Activated CD4-positive, alpha-beta T cell treated with anti-CD3 and anti-CD28 coated beads for 36 hours (primary cell): ENCODE measurements at places on chromosomes 3 and 15. TPM values are rescaled to one million over a fixed set of nuclear protein-coding genes. Genes with fewer than 3 reads are reported as not detected.

MRPL47 gene
- total RNA-seq: 49.8 TPM

WNT5A gene
- not detected for total RNA-seq

TRPM1 gene
- not detected for total RNA-seq

FMN1 gene
- total RNA-seq: 0.21 TPM

ADAMTS9 gene
- total RNA-seq: not detected

PRTG gene
- not detected for total RNA-seq

FAM240A gene
- not detected for total RNA-seq

FYCO1 gene
- 10.6 TPM for total RNA-seq

ZNF80 gene
- 0.23 TPM for total RNA-seq

WDR93 gene
- total RNA-seq: not detected

- H3K4me3 ChIP-seq: peak overlapping the region; percentile 89
- H3K36me3 ChIP-seq: peaks cover 21% of the 10 kb centered on the region
- H3K27ac ChIP-seq: peak overlapping the region; percentile 99
- no peaks in the 10 kb centered on the region for H3K27me3 ChIP-seq
Measured at GRCh38 chr3:119240101-119240590, 532 bp downstream of the B4GALT4 start.

- DNase-seq: no peak
- H3K27ac ChIP-seq: no peak overlapping the region
- peaks cover 32% of the 10 kb centered on the region for H3K4me1 ChIP-seq
- no peaks in the 10 kb centered on the region for H3K27me3 ChIP-seq
- no peak overlapping the region for H3K4me3 ChIP-seq
Measured at GRCh38 chr3:102060814-102061213, 211.5 kb downstream of the NFKBIZ start.

DNA sequence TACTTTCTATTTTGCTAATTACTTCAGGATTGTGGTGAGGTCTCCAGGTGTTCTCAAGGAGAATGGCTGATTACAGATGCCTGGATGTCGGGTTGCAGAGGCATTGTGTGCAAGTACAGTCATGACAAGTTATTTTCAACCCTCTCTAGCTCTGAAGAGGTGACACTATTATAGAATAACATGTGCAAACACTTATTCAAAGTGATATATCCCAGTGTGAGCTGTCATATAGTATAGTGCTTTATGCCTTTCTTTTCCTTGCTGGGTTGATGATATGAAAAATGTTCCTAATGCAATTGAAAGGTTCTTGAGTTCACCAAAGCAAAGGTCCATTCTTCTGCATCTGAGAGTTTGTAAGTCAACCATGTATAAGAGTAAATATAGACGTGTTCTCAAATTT is 167.2 kb downstream of the SPATA16 start:
- no peak overlapping the region for H3K4me3 ChIP-seq
- H3K27me3 ChIP-seq: no peaks in the 10 kb centered on the region
- H3K27ac ChIP-seq: no peak overlapping the region
- no peaks in the 10 kb centered on the region for H3K36me3 ChIP-seq

GRCh38 chr3:105394177-105394576 is 27.5 kb downstream of the ALCAM start:
- no peak for DNase-seq
- H3K27me3 ChIP-seq: peaks cover 6% of the 10 kb centered on the region
- no peak overlapping the region for H3K27ac ChIP-seq
- no peaks in the 10 kb centered on the region for H3K4me1 ChIP-seq
- no peaks in the 10 kb centered on the region for H3K36me3 ChIP-seq

- DNase-seq: no peak
- no peak overlapping the region for H3K4me3 ChIP-seq
- H3K36me3 ChIP-seq: no peaks in the 10 kb centered on the region
- peaks cover under 1% of the 10 kb centered on the region for H3K4me1 ChIP-seq
- no peak overlapping the region for H3K27ac ChIP-seq
- H3K27me3 ChIP-seq: no peaks in the 10 kb centered on the region
Measured at GRCh38 chr3:17847156-17847555, 104.7 kb upstream of the TBC1D5 start.

DNA sequence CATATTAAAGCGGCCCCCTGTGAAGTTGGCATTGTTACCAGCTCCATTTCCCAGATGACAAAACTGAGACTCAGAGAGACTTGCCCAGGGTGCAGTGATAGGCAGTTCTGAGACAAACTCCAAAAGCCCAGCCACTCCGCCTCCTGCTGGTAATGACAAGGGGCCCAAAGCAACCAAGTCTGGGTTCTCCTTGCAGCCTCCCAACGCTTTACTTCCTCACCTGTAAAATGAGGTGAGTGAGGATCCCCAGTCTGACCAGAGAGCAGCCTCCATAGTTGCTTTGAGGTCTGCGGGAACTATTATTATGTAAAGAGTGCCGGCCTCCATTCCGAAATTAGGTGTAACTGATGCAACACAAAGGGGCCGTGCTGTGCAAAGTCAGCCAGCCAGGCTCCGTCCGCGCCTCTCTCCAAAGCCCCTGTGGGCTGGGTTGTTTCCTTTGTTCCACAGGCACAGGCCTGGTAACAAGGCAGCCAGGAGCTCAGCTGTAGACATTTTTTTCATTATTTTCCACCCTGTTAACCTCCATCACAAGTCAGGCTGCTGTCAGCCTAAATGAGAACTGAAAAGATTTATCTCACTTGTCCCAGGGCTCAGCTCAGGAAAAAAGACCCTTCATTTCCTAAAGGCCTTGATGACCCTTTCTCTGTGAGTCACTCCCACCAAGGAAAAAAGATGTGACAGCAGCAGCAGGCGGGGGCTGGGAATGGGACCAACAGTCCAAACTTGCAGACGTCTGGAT is 139.1 kb upstream of the RAD18 start:
- no peak overlapping the region for H3K27ac ChIP-seq
- H3K4me1 ChIP-seq: no peaks in the 10 kb centered on the region
- no peak overlapping the region for H3K4me3 ChIP-seq
- no peaks in the 10 kb centered on the region for H3K36me3 ChIP-seq
- no peaks in the 10 kb centered on the region for H3K27me3 ChIP-seq
- no peak for DNase-seq

GRCh38 chr3:4809922-4810321 is 169.3 kb upstream of the BHLHE40 start:
- no peak overlapping the region for H3K4me3 ChIP-seq
- DNase-seq: peak; percentile 21
- no peak overlapping the region for H3K27ac ChIP-seq
- H3K27me3 ChIP-seq: no peaks in the 10 kb centered on the region
- peaks cover 35% of the 10 kb centered on the region for H3K4me1 ChIP-seq

DNA sequence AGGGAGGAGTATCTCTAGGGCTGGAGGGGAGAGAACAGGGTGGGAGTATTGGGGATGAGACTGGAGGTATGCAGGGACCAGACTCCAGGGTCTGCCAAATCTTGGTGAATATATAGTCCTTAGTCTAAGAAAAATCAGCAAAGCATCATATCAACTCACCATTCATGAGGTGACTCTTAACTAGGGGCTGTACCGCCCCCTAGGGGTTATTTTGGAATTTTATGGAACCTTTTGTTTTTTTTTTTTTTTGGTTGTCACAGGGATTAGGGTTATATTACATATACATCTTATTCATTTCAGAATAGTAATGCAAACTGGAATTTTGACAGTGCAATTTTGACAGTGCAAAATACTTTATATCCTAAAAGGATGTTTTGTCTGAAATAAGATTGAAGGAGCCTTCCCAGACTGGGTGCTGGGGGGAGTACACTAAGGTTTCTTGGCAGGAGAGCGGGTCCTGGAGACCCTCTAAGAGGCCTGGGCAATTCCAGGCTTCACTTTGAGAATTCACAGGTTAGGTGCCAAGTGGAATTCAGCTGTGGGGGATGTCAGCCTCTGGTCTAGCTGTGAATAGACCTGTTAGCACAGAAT is 7.5 kb downstream of the CMTM7 start:
- peaks cover 72% of the 10 kb centered on the region for H3K4me1 ChIP-seq
- DNase-seq: peak; percentile 53
- H3K27ac ChIP-seq: peak overlapping the region; percentile 37
- peaks cover 11% of the 10 kb centered on the region for H3K36me3 ChIP-seq
- no peaks in the 10 kb centered on the region for H3K27me3 ChIP-seq

- no peak overlapping the region for H3K4me3 ChIP-seq
- peaks cover 28% of the 10 kb centered on the region for H3K27me3 ChIP-seq
- no peak for DNase-seq
- H3K27ac ChIP-seq: no peak overlapping the region
Measured at GRCh38 chr15:90654233-90655136, 62.7 kb upstream of the BLM start.

GRCh38 chr3:152299249-152299976 is 30.7 kb downstream of the MBNL1 start:
- no peaks in the 10 kb centered on the region for H3K27me3 ChIP-seq
- peaks cover 79% of the 10 kb centered on the region for H3K4me1 ChIP-seq
- peak; percentile 35 for DNase-seq
- H3K36me3 ChIP-seq: peaks cover 36% of the 10 kb centered on the region
- peak overlapping the region; percentile 79 for H3K27ac ChIP-seq
- peak overlapping the region; percentile 69 for H3K4me3 ChIP-seq

DNA sequence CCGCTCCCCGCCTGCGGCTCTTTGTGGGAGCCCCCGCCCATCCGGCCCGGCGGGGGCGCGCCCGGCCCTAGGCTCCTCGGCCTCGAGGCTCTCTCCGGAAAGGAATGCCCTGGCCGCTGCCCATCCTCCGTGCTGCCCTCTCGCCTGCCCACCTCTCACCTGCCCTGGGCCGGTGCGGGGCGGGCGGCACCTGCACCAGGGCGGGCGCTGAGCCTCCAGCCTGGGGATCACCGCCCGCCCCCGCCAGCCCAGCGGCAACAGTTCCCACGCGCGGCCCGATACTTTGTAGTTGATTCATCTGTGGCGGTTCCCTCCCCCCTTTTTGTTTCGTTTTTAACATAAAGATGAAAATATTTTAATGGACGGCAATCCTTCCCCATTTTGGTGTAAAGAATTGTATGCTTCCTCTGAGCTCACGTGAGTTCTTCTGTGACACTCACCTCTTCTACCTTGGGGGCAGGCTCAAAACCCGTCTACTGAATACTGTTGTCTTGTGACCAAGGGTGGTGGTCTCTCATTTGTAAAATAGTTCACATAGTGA is 1.9 kb downstream of the KLF13 start:
- H3K27ac ChIP-seq: peak overlapping the region; percentile 94
- peak overlapping the region; percentile 97 for H3K4me3 ChIP-seq
- H3K27me3 ChIP-seq: no peaks in the 10 kb centered on the region
- peak; percentile 92 for DNase-seq

DNA sequence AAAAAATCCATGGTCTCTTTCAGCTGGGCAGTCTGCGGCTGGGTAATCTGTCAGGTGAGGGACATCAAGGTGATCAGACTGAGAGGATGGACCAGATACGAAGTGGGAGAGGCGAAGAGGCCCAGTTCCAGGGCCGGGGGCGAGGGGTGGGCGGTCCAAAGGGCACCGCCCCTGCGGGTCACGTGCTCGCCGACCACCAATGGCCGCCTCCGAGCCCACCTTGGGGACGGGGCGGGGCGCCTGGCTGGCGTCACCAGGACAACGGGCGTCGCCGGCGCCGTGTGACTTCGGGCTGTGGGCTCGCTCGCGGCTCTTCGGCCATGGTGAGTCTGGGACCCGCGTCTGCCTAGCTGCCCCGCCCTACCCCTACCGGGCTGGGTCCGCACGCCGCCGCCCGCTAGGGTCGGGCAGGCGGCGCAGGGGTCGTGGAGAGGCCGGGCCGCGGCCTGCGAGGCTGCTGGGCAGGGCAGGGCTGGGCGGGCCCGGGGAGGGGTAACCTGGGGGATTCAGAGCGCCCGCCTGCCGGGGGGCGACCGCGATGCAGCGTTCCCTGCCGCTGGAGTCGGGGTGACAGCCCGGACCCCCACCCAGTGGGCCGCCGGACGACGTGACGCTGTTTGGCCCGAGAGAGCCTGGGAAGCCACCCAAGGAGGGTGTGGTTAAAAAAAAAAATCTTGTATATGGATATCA is at the start of gene FBXL2:
Gene FBXL2, plus strand, starts transcription at position 250 of the 690 bp plus-strand sequence. Its CDS starts 71 bp downstream, at position 321.
- peak; percentile 57 for DNase-seq
- peak within 1 kb of the TSS; percentile 46 for H3K4me3 ChIP-seq
- H3K27ac ChIP-seq: no peak within 1 kb of the TSS
- H3K4me1 ChIP-seq: peaks cover 5% of the 10 kb centered on the region
- H3K27me3 ChIP-seq: peaks cover 27% of the 10 kb centered on the region

- H3K27ac ChIP-seq: no peak overlapping the region
- no peaks in the 10 kb centered on the region for H3K27me3 ChIP-seq
- peaks cover 29% of the 10 kb centered on the region for H3K36me3 ChIP-seq
- H3K4me1 ChIP-seq: no peaks in the 10 kb centered on the region
Measured at GRCh38 chr15:84804005-84804900, 12.9 kb upstream of the ALPK3 start.

DNA sequence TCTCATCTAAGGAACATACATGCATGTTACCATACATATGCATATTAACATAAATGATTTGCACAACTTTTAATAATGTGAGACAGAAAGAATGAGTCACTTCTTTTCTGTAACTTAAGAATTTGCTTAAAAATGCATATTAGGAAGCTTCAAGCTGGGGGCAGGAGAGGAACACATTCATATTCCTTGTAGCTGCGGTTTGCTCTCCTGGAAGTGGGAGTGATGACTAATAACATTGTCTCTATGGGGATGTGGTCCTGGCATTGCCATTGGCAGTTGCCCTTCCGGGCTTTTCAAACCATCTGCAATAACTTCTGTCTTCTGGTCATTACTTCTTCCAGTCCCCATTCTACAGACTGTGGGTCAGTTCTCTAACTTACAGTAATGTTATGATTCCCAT is 15.6 kb downstream of the CHST2 start:
- peaks cover 17% of the 10 kb centered on the region for H3K4me1 ChIP-seq
- no peaks in the 10 kb centered on the region for H3K27me3 ChIP-seq
- H3K4me3 ChIP-seq: no peak overlapping the region
- H3K27ac ChIP-seq: no peak overlapping the region
- no peak for DNase-seq
- H3K36me3 ChIP-seq: no peaks in the 10 kb centered on the region

GRCh38 chr3:128283421-128283820 is 130.1 kb downstream of the EEFSEC start:
- H3K36me3 ChIP-seq: peaks cover 17% of the 10 kb centered on the region
- no peak for DNase-seq
- no peak overlapping the region for H3K4me3 ChIP-seq

DNA sequence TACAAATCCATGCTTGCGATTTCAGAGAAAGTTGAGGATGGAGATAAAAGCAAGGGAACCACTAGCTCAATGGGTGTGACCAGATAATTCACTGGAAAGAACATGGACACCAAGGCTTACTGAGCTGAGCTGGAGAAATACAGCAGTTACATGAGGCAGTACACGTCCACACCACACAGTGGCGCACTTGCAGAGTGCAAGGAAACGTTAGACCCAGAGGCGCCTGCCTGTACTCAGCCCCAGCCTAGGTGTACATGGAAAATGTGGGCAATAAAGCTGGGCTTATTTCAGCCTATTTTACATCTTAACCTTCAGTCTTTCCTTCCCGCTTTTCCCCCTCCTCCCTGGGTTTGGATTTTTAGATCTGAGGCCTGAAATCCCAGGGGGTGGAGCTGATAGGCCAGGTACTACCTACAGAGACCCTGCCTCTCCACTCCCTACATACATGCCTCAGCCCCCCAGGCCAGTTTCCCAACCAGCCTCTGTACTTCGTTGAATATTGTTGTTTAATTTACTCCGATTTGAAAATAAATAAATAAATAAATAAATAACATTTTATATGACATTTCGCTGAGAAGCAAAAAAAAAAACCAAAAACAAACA is 60.1 kb downstream of the PCOLCE2 start:
- H3K27me3 ChIP-seq: peaks cover 12% of the 10 kb centered on the region
- H3K36me3 ChIP-seq: no peaks in the 10 kb centered on the region
- no peaks in the 10 kb centered on the region for H3K4me1 ChIP-seq
- no peak overlapping the region for H3K27ac ChIP-seq
- no peak overlapping the region for H3K4me3 ChIP-seq
- peak; percentile 89 for DNase-seq

GRCh38 chr15:50241684-50242450 is 23.7 kb downstream of the HDC start:
- H3K27me3 ChIP-seq: no peaks in the 10 kb centered on the region
- H3K36me3 ChIP-seq: no peaks in the 10 kb centered on the region

GRCh38 chr3:54481606-54482365 is 359.4 kb downstream of the CACNA2D3 start:
- H3K27ac ChIP-seq: no peak overlapping the region
- peaks cover 2% of the 10 kb centered on the region for H3K27me3 ChIP-seq
- no peaks in the 10 kb centered on the region for H3K4me1 ChIP-seq
- no peak overlapping the region for H3K4me3 ChIP-seq
